ENCODE measurements at places on chromosomes 7 and 10.

GRCh38 chr7:74343281-74344131 is 54.3 kb downstream of the CLIP2 start:
- DNase-seq = no peak

- DNase-seq = no peak
These were observed 10.8 kb upstream of the PPP1R3C start for GRCh38 chr10:91643700-91644099.

GRCh38 chr10:35224045-35224740 is 97.5 kb downstream of the CREM start:
- no peak for DNase-seq

GRCh38 chr10:120188950-120189349 is 268.1 kb upstream of the PLPP4 start:
- no peak for DNase-seq

DNA sequence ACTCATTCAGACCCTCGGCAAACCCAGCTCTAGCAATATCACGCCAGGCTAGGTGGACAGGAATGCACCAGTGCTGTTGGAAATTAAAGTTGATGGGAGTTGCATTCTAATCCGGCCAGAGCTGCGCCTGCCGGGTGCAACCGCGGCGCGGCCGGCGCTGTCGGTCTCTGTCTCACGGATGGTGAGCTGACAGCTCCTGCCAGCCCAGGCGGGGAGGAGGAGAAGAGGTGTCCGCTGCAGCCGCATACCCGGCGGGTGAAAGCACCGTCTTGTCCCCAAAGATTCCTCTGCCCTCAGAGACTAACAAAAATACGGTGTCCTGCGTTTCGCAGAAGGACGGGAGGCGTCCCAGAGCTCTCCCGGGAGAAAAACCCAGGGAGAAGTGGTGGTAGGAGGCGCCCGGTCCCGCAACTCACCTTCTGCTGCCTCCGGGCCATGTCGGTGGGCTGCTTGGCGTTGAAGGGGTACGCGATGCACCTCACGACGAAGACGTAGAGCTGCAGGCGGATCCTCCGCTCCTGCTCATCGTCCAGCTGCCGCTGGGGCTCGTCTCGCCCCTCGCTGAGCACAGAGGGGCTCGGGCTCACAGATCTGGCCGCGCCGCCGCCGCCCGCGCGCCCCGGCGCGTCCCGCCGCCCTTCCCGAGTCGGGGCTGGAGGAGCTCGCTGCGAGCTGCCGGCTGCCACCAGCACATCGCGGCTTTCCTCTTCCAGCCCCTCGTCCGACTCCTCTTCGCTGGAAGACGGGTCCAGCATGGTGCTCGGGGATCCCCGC is 490 bp downstream of the CADPS2 start:
- peak; percentile 90 for DNase-seq

DNA sequence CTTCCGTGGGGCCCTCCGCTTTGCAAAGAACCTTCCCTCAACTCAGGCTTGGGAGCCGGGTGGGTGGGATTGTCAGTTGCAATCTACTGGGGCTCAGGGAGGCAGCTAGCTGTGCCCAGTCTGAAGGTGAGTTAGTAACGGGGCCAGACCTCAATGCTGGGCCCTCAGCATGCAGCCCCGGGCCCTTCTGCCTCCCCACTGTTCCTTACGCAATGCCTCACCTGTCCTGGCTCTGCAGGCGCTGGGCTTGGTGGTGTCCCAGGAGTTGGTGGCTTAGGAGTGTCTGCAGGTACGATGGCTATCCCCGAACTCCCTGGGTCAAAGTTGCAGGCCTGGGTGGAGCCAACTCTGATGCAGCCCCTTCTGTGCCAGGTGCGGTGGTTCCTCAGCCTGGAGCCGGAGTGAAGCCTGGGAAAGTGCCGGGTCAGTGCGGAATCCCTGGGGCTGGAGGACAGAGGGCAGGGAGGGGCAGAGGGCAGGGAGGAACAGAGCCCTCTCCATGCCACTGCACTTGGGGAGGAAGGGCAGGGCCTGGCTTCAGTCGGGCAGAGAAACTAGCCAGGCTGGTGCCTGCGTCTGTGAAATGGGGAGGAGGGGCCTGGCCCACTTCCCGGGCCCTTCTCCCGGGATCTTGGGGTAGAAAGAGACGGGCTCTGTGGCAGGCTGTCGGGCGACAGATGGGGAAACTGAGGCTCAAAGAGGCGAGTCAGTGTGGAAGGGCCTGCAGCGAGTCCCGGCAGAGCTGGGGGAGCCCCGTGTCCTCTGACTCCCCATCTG is 15.0 kb downstream of the ELN start:
- DNase-seq = no peak

GRCh38 chr10:132138596-132138995 is 48.2 kb upstream of the DPYSL4 start:
- DNase-seq = no peak

- no peak for DNase-seq
These were observed 880 bp upstream of the MGAM2 start for GRCh38 chr7:142110638-142111037.

DNA sequence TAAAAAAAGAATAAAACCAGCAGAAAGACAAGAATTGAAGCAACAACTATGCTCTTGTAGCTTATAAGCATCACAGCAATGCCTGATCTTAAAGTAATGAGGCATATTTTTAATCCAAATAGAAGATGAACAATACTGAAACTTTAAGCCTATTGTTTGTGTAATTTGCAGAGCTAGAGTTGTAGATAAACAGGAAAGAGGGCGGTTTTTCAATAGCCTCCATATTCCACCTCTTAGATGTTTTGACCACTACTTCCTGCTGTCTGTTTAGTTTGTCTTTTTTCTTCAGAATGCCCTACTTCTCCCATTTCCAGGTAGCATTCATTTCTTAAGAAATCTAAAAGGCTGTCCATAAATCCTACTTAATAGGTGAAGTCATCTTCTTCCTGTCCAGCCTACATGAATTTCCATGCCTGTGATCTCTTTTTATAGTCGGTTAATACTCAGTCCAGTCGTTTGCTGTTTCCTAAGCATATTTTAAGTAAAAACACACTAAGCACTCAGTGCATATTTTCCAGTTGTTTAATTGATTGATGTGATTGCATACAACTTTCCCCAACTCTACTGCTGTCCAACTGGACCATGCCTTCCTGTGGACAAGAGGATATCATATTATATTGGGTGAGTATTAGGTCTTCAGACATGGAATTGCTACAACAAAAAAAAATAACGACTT is 308.1 kb downstream of the TFEC start:
- no peak for DNase-seq

GRCh38 chr10:110643653-110644597 is at the start of gene RBM20:
RBM20 (plus strand) TSS chr10:110644336; CDS start chr10:110644455, 119 bp downstream.
- DNase-seq = peak; percentile 85

DNA sequence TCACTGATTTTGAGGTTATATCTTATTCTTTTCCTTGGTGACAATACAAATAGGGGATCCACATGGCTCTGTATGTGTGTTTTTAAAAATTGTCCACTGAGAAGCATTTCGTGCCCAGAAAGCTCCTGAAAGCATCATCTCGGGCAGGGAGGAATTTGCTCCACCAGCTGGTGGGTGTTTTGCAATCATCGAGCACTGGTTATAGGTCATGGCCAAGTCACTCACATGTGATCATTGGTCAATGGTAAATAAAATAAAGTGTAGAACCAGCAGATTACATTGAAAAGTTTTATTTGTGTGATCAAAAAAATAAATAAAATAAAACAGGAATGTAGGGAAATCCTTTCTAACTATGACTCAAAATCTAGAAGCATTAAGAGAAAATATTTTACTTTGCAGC is 23.0 kb upstream of the SNX13 start:
- no peak for DNase-seq

GRCh38 chr7:69426705-69427104 is 171.6 kb upstream of the AUTS2 start:
- DNase-seq = no peak

GRCh38 chr7:150586068-150586784 is 19.0 kb downstream of the GIMAP4 start:
- DNase-seq = no peak

DNA sequence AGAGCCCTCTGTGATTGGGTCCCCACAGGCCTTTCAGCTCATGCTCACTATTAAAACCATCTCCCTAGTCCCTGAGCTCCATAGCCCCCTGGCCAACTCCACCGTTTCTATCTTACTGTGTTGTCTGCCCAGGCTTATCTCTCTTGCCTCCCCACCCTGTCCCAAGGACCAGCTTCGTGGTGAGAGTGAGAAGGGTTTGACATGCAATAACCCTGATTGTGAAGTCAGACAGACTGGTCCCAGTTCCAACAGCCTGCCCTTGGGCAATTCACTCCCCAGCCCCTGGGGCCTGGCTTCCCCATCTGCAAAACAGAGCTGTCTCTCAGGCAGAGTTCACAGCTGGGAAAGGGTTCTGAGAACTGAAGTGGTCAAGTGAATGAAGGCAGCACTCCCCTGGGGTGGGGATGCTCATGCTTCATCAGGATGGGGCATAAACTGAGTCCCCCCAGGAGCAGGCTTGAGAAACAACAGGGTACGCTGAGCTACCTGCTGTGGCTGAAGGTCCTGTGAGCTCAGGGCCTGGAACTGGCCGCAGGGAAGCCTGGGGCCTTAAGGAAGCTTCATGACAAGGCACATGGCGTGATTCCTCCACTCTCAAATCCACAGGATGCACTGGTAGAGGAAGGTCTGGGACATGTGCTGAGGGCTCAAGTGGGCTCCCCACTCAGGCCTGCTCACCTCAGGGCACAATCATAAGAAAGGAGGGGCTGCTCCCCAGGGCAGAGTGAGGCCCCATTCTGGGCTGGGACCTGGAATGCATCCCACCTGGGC is 1.8 kb upstream of the PPIF start:
- DNase-seq = peak; percentile 16

DNA sequence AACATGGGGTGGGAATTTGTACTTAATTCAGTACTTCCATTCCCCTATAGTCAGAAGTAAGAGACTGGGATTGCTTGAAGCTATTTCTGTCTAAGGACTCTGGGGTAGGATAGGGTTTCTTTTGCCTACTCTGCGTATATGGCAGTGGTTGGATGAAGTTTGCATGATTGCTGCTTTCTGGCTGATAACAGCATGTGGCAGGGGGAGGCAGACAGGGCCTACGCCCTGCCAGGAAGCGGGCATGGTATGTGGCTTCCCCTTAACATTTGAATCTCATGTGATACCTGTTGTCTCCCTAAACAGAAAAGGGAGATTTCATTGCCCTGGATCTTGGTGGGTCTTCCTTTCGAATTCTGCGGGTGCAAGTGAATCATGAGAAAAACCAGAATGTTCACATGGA is 57.1 kb downstream of the TACR2 start:
- no peak for DNase-seq

GRCh38 chr7:123666492-123666891 is 10.8 kb downstream of the LMOD2 start:
- DNase-seq = no peak

GRCh38 chr7:42093349-42093905 is 143.6 kb downstream of the GLI3 start:
- DNase-seq = no peak

GRCh38 chr10:4017336-4017735 is 232.3 kb upstream of the KLF6 start:
- no peak for DNase-seq

- DNase-seq = no peak
These were observed 1.6 kb downstream of the GHRHR start for GRCh38 chr7:30965372-30965771.

DNA sequence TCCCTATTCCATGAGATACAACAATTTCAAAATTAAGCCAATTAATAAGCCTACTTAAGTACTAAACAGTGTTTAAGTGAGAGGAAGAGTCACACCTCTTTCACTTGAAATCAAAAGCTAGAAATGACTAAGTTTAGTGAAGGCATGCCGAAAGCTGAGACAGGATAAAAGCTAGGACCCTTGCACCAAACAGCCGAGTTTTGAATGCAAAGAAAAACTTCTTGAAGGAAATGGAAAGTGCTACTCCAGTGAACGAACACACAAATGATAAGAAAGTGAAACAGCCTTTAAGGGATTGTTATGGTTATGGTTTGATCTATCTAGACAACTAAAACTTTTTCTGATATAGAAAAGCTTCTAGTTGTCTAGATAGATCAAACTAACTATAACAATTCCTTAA is 135.4 kb upstream of the KMT2E start:
- no peak for DNase-seq

DNA sequence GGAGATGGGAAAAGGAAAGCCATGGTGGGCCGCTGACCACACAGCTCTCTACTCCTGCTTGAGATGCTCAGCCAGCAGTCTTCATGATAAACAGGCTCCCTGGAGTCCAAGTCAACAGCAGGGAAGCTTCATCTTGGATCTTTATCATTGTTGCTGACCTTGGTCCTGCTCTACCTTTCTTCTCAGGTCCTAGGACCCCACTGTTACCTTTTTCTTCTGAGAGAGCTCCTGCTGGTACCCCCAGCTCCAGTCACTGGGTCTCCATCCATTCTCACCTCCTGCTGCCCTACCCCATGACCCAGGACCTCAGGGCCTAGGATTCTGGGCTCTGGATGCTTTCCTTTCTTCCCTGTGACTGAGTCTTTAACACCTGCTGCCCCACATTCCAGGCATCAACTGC is 5.2 kb upstream of the CRTAC1 start:
- DNase-seq = no peak

DNA sequence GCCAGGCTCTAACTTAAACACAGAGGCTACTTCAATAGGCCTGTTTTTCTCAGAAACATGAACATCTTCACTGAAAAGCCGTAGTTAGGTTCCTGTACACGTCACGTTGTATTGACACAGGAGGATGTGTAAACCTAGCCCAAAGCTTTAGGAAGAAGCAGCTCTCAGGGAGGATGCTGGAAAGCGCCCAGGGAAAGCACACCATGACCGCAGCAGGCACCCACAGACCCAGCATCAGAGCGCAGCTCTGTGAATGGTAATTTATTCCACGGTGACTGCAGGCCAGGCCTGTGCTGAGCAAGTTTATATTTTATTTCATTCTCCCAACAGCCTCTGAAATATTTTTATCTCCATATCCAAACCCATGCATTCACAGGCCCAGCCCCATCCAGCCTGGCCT is 51.1 kb downstream of the ASB13 start:
- DNase-seq = no peak

GRCh38 chr10:91587710-91588638 is 44.9 kb downstream of the PPP1R3C start:
- DNase-seq = no peak

GRCh38 chr10:89301721-89302445 is at the start of gene IFIT2:
IFIT2 (plus strand) TSS chr10:89302046; CDS start chr10:89302124, 78 bp downstream.
- DNase-seq = peak; percentile 25

DNA sequence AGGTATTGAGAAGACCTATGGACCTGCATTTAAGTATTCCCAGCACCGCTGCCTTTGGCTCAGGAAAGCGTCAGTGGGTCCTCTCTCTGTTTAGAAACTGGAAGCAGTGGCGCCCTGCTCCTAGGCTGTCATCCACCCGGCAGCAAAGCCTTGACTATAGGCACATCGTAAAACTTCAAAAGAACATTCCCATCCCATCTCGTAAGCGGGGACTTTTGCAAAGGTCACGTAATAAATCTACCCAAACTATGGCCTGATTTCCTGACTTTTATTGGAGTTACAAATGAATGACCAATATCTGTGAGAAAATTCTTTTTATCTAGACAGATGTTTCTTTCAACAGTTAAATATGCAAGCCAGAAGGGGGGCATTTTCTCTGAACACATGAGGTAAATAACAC is 115.8 kb upstream of the TCERG1L start:
- no peak for DNase-seq

GRCh38 chr10:105834261-105835059 is 1193.4 kb downstream of the SORCS3 start:
- peak; percentile 55 for DNase-seq

Measured in retina (tissue), 1 donor.